Activated naive CD8-positive, alpha-beta T cell treated with anti-CD3 and anti-CD28 coated beads, Interleukin-2, amount 50 U/mL, for 24 hours (primary cell): ENCODE measurements at places on chromosomes 4 and X.
A peak's percentile ranks its signal among the peaks of the same experiment; 100 is the strongest.

- H3K4me3 ChIP-seq, result no peak overlapping the region
- DNase-seq, result no peak
- H3K4me1 ChIP-seq, result no peaks in the 10 kb centered on the region
- no peaks in the 10 kb centered on the region for H3K36me3 ChIP-seq
Measured at GRCh38 chrX:76862509-76862908, 435.0 kb downstream of the MAGEE1 start.

- peaks cover 31% of the 10 kb centered on the region for H3K4me1 ChIP-seq
- peaks cover 17% of the 10 kb centered on the region for H3K36me3 ChIP-seq
- no peaks in the 10 kb centered on the region for H3K27me3 ChIP-seq
- no peak for DNase-seq
- H3K4me3 ChIP-seq, result peak overlapping the region; percentile 98
Measured at GRCh38 chrX:70134116-70134477, 850 bp downstream of the IGBP1 start.

DNA sequence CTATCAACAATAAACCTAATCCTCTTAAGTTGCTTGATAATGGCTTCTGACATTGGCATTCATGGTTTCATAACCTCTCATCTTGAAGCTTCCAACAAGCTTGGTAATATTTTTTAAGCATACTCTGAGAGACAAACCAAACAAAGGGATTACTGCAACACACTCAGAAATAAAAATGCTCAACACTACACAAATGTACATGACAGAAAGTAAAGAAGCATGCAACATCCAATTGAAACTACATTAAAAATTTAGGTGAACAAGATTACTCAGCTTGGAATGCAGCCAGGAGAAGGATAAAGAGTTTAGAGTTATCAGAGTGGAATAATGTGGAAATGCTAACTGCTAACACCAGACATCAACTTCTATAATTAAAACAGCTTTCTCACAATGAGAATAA, 1136.6 kb upstream of the PABPC4L start:
- H3K4me1 ChIP-seq, result no peaks in the 10 kb centered on the region
- H3K27me3 ChIP-seq, result no peaks in the 10 kb centered on the region
- H3K36me3 ChIP-seq, result no peaks in the 10 kb centered on the region

GRCh38 chr4:123603165-123603564, 206.6 kb downstream of the SPRY1 start:
- H3K4me1 ChIP-seq, result peaks cover 58% of the 10 kb centered on the region
- DNase-seq, result no peak
- H3K36me3 ChIP-seq, result no peaks in the 10 kb centered on the region
- H3K27me3 ChIP-seq, result no peaks in the 10 kb centered on the region
- H3K4me3 ChIP-seq, result no peak overlapping the region

DNA sequence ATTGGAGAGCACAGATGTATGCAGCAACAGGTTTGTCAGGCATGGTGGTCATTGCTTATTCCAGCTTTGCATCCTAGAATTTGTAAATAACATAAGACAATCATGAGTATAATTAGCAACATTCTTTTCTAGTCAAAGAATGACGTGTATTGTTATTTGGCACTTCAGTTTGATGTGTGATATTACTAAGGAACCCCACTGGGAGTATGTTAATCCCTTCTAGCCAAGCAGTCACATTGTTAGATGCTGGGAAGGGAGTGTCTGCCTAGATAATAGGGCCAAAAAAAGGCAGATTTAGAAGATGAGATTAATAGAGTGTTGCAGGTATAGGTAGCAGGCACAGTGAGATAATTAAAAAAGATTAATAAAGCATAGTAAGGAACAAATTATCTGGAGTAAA, 159.2 kb upstream of the WDFY3 start:
- H3K4me1 ChIP-seq, result no peaks in the 10 kb centered on the region
- H3K36me3 ChIP-seq, result no peaks in the 10 kb centered on the region
- no peaks in the 10 kb centered on the region for H3K27me3 ChIP-seq
- no peak overlapping the region for H3K27ac ChIP-seq
- no peak for DNase-seq
- H3K4me3 ChIP-seq, result no peak overlapping the region

GRCh38 chr4:130859991-130860390, 1764.0 kb downstream of the C4orf33 start:
- H3K27ac ChIP-seq, result no peak overlapping the region
- no peaks in the 10 kb centered on the region for H3K4me1 ChIP-seq
- H3K27me3 ChIP-seq, result no peaks in the 10 kb centered on the region
- H3K4me3 ChIP-seq, result no peak overlapping the region

GRCh38 chr4:30716158-30716557, 4.0 kb upstream of the PCDH7 start:
- peak overlapping the region; percentile 43 for H3K4me3 ChIP-seq
- H3K36me3 ChIP-seq, result peaks cover 2% of the 10 kb centered on the region
- H3K27me3 ChIP-seq, result peaks cover 48% of the 10 kb centered on the region
- no peak for DNase-seq
- H3K4me1 ChIP-seq, result peaks cover 41% of the 10 kb centered on the region
- H3K27ac ChIP-seq, result no peak overlapping the region

- DNase-seq, result no peak
- H3K27me3 ChIP-seq, result no peaks in the 10 kb centered on the region
- no peak overlapping the region for H3K4me3 ChIP-seq
- no peaks in the 10 kb centered on the region for H3K36me3 ChIP-seq
Measured at GRCh38 chr4:124178449-124179021, 534.0 kb downstream of the ANKRD50 start.

DNA sequence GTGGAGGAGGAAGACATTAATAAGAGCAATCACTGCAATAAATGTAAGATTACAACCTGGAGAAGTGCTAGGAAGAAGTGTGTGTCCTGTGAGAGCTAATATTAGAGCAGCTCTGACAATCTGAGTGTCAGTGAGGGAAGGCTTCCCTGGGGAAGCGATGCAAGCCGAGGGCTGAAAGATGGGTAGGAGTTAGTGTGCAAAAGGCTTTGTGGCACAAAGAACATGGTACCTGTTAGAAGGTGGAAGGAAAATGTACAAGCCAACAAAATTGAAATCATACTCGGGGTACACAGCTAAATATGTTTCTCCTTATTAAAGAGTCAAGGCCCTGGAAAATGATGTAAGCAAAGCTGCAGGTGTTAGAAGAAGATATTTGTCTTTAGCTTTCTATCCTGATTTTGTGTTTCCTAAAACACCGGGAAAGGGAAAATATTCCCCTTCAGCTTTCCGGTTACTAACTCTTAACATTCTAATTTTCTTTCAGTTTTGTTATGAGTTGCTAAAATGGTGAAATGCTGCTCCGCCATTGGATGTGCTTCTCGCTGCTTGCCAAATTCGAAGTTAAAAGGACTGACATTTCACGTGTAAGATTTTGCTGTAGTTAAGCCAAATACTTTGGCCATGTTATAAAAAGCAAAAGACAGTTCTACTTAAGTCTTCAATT, 808 bp downstream of the THAP6 start:
- no peak overlapping the region for H3K4me3 ChIP-seq
- H3K27ac ChIP-seq, result peak overlapping the region; percentile 95
- H3K27me3 ChIP-seq, result no peaks in the 10 kb centered on the region
- peaks cover 38% of the 10 kb centered on the region for H3K4me1 ChIP-seq
- peak; percentile 3 for DNase-seq
- peaks cover 32% of the 10 kb centered on the region for H3K36me3 ChIP-seq
